Natural killer cell treated with Interleukin-12 subunit alpha and Interleukin-12 subunit beta and Interleukin-15 and Interleukin-18, amount 100 ng/mL, for 72 hours (primary cell): ENCODE measurements at places on chromosomes 16 and 17. TPM values are rescaled to one million over a fixed set of nuclear protein-coding genes. Genes with fewer than 3 reads are reported as not detected.

DNA sequence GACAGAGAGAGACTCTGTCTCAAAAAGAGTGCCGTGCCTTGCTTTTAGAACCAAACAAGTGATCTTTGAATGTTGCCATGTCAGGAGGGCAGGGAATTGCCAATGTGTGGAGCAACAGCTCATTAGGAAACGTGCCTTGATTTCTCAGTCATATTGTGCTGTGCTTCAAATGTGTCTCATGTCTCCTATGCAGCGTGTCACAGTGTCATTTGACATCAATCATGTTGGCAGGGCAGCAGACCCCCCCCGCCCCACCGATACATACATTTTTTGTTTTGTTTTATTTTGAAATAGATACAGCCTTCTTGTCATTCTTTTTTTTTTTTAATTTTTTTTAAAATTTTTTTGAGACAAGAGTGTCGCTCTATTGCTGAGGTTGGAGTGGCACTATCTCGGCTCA, 22.1 kb downstream of the MRC2 start:
- DNase-seq = no peak

DNA sequence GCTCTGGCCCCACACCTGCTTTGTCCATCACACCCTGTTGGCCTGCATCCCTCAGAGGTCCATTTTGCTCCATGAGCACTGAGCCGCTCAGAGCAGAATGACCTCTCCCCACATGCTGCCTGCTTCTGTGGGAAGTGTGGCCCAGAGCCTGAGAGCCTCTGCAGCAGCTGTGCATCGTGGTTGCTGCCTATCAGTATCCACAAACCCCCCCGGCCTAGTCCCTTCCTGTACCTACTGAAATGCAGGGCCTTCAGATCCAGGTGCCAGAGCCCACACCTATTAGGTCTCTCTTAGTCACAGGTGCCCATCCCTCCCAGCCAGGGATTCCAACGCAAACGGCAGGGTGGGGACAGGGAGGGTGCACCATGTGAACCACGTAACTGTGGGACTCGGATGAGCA, 16.6 kb upstream of the TRPV3 start:
- DNase-seq = peak; percentile 45

- DNase-seq = no peak
These were observed 77.7 kb downstream of the NETO2 start for GRCh38 chr16:47065766-47066688.

- no peak for DNase-seq
These were observed 181.6 kb upstream of the CACNG3 start for GRCh38 chr16:24074574-24074973.

DNA sequence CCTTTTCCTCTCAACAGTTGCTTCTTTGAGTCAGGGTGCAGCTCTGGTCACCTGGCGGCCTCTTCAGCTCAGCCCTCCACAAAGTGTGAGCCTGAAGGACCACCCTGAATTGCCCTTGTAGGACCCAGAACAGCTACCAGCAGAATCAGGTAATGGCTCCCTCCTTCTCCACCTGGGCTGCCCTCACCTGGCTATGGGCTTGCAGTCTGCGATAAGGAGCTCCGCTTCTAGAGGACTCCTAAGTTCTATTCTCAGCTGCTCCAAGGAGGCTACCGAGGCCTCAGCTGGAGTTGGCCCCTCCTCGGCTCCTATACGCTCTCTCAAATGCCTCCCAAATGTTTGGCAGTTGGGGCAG, 13.4 kb downstream of the SMIM5 start:
- DNase-seq = no peak

GRCh38 chr17:66767154-66767933, 67.6 kb upstream of the CACNG5 start:
- no peak for DNase-seq

DNA sequence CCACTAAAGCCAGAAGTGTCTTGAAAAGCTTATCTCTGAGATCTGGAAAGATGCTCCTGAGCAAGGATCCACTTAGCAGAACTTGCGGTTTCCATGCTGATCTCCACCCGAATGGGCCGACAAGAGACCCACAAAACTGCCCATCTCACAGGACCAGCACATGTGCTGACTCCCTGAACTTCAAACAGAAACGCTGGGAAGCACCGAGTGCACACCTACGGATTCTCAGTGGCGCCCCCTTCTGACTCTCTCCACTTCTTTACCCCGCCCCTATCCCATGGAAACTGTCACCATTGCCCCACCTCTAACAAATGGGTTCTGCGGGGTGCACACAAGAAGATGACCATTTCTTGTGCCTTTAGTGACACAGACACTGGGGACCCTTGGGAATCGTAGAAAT, 21.4 kb downstream of the CDRT4 start:
- DNase-seq = no peak

- no peak for DNase-seq
These were observed 7.5 kb downstream of the FLOT2 start for GRCh38 chr17:28889996-28890395.

DNA sequence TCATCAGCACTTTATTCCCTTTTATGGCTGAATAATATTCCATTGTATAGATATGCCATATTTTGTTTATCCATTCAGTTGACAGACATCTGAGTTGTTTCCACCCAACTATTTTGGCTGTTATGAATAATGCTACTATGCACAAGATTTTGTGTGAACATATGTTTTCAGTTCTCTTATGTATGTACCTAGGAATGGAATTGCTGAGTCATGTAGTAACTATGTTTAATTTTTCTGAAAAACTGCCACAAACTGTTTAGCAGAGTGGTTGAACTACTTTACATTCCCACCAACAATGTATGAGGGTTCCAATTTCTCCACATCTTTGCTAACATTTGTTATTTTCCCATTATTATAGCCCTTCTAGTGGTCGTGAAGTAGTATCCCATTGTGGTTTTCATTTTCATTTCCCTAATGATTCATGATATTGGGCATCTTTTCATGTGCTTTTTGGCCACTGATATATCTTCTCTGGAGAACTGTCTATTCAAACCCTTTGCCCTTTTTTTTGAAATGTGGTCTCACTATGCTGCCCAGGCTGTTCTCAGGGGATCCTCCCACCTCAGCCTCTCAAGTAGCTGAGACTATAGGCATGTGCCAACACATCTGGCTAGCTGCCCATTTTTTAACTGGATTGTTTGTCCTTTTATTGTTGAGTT, 26.3 kb downstream of the SMURF2 start:
- no peak for DNase-seq

DNA sequence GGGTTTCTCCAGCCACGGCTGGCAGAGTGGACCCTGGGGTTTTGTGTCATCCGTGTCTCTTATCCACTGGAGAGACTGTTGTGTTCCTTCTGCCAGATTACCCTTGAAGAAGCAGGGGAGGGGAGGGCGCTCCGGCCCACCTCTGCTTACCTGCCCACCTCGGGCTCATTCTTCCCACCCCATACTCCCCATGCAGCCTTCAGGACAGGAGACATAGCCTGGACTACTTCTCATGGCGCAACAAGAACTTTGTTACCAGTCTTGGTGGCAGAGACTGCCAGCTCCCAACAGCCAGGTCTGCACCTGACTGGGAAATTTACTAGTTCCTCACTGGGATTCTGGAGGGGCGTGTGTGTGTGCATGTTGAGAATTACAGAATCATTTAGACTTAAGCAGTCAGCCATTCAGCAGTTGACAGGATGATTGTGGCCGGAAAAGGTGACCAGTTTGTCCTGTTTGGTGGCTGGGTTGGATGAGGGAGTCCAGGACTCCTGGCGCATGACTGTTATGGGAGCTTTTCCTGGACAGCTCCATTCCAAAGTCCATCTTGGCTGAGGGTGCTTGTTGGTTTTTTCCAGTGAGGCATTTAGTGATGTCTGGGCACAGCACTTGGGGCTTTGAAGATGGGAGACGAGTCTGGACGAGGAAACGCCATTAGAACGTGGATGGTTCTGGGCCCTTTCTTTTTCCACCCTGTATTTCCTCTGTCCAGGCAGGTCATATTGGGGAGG, 8.7 kb downstream of the GSE1 start:
- DNase-seq = no peak

DNA sequence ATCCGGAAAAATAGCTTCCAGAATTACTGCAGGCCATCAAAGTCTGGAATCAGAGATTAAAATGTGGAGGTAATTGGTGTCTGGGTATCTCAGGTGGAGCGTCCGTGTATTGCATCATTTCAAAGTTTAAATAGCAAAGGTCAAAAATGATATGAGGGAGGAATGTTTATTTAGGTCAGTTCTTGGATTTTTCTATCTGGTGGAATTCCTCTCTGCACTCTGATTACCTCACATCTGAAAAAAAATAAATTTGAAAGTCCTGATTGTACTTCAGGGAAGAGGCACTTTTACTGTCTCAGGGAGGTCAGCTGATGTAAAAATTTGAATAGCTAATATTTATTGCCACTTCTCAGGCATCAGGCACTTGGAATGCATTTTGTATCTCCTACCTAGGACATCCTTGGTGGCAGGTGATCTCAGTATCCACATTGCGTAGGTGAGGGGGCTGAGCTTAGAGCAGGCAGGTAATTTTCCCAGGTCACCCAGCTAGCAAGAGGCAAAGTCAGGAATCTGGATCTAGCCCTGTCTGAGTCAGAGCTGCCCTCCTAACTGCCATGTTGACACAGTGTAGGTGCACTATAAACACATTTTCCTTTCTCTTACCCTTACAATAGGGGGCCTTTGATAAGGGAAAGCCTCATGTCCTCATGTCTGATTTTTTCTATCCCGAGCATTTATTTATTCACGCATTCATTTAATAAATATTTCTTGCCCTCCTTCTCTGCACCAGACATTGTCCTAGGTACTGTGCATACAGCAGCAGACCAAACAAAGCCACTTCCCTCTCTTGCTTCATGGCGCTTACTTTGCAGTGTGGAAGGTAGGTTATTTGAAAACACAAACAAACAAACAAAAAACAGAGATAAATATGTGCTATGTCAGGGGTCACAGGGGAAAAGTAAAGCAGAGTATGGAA, 454.3 kb downstream of the HAPSTR1 start:
- no peak for DNase-seq

DNA sequence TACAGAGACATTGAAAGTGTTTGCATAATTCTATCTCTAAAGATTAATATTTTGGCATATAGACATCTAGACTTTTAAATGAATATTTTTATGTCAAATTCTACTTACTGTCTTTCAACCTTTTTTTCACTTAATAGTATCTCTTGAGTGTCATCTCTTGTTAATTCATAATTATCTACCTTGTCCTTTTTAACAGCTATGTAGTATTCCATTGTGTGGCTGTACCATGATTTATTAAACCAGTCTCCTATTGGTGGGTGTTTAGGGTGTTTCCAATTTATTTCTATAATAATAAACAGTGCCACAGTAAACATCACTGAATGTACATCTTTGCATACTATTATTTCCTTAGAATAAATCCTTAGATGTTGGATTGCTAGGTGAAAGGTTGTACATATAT, 16.3 kb upstream of the RNF222 start:
- DNase-seq = no peak

- no peak for DNase-seq
These were observed 24.3 kb downstream of the TK2 start for GRCh38 chr16:66525396-66526180.

DNA sequence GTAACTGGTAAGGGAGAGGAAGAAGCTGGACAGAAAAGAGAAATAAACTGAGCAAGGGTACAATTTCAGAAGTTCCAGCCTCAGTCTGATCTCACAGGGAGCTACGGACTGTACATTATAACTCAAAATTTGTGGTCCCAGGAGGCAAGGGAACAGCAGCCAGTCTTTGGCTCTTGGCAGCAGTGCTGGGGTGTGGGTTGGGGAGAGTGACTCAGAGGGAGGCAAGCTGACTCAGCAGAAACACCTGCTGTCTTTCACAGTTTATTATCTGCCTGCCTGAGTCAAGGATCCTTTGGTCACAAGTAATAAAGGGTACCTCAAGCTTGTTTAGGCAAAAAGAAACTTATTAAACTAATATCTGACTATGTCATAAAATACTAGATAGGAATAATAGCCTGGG, 73.5 kb upstream of the KIF2B start:
- no peak for DNase-seq

GRCh38 chr16:81590714-81591544, 146.3 kb downstream of the CMIP start:
- DNase-seq = no peak

CCL2 gene
- not detected for total RNA-seq

MYO1D gene
- 25.7 TPM for total RNA-seq

MT1B gene
- not detected for total RNA-seq

TGFB1I1 gene
- total RNA-seq = 0.75 TPM

KRTAP4-9 gene
- not detected for total RNA-seq

RAB26 gene
- total RNA-seq = not detected

PPP1R27 gene
- not detected for total RNA-seq

PTGES3L gene
- 0.55 TPM for total RNA-seq

RNF43 gene
- total RNA-seq = 1.3 TPM

TUBB3 gene
- 10.9 TPM for total RNA-seq

MT1A gene
- 6.3 TPM for total RNA-seq
